ENCODE measurements at places on chromosomes 3 and 15. TPM values are rescaled to one million over a fixed set of nuclear protein-coding genes. Genes with fewer than 3 reads are reported as not detected.

The SEMA5B gene
- under 0.01 TPM for polyA plus RNA-seq

The FEZF2 gene
- polyA plus RNA-seq, result not detected

The DUOXA2 gene
- not detected for polyA plus RNA-seq

The STAB1 gene
- polyA plus RNA-seq, result 207 TPM

The SAXO2 gene
- polyA plus RNA-seq, result 2.5 TPM

The CCDC39 gene
- not detected for polyA plus RNA-seq

The ONECUT1 gene
- not detected for polyA plus RNA-seq

The EXD1 gene
- polyA plus RNA-seq, result not detected

The EPHA3 gene
- 2.8 TPM for polyA plus RNA-seq

The TRIM42 gene
- not detected for polyA plus RNA-seq

The GP9 gene
- polyA plus RNA-seq, result not detected

The CLSTN2 gene
- 0.13 TPM for polyA plus RNA-seq

The SAMMSON gene
- polyA plus RNA-seq, result 2.2 TPM

The SIDT1 gene
- polyA plus RNA-seq, result 3.8 TPM

The SLC27A2 gene
- not detected for polyA plus RNA-seq

The CHDH gene
- 0.56 TPM for polyA plus RNA-seq

The TMEM40 gene
- not detected for polyA plus RNA-seq
